NAMALWA (cell line): ENCODE measurements at places on chromosomes 1 and 21.

- DNase-seq: no peak
Measured at GRCh38 chr1:26582836-26583460, 53.4 kb downstream of the RPS6KA1 start.

- no peak for DNase-seq
Measured at GRCh38 chr1:54001591-54001990, 16.4 kb downstream of the LDLRAD1 start.

GRCh38 chr1:238409932-238410331, 519.2 kb upstream of the ZP4 start:
- no peak for DNase-seq

GRCh38 chr1:196071447-196071846, 536.8 kb downstream of the KCNT2 start:
- DNase-seq: no peak

DNA sequence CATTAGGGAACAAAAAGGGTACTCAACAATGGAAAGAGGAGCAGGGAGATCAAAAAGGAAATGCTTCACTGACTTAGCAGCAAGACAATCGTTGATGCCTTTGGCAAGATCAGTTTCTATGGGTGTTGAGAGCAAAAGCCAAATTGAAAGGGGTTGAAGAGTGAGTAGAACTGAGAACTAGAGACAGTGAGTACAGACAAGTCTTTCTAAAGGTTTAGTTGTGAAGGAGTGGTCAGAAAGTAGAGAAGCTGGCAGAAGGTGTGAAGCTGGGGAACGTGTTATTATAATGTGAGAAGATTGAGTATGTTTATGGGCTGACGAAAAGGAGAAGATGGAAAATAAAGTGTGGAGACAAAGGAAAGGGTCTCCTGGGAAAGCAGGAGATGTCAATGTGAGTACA, 221.2 kb upstream of the USP25 start:
- no peak for DNase-seq

GRCh38 chr1:35561972-35562680, 4.5 kb downstream of the NCDN start:
- no peak for DNase-seq

DNA sequence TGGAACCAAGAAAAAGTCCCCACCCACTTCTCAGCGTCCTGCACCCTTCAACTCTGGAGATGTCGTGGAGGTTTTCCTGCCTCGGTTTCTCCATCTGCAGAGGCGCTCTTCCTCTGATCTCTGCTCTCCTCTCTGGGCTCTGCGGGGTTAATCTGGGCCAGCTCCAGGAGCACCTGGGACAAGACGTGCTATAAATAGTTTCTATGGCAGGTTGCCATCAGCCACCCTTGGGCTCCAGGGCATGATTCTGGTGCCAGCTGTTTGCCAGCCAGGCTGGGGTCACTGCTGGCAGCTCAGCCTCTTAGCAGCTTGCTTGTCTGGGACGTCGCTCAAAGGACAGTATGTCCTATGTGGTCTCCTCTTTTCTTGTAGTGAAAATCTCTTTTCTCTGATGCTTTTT, 137.1 kb downstream of the ACTL8 start:
- no peak for DNase-seq

GRCh38 chr1:13469343-13469742, 44.5 kb downstream of the LRRC38 start:
- DNase-seq: peak; percentile 71

- DNase-seq: no peak
Measured at GRCh38 chr1:92442351-92442750, 44.4 kb downstream of the GFI1 start.
